ENCODE measurements at places on chromosomes 12 and 14.

DNA sequence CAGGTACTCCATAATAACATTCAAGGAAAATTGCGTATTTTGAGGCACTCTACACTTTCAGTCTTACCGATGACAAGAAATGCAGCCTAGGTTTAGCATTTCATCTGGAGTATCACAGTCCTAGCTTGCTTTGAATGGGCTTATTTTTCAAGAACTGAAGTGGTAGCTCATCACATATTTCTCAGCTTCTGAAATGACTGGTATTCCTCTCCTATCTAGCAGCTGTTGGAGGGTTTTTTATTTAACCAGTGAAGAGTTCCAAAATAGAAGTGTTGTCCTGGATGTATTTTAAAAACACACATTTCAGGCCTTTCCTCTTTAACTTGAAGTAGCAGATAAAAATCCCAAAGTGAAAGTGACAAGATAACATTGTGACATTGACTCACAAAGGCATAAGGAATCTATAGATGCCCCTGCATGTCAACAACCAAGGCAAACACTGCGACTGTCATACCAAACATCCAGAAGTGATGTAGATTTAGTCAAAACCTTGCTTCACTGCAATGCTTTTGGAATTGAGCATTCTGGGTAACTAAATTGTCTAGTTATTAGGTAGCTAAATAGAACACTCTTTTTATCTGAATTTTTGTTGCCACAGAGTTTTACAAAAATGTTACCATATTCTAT, 182.2 kb upstream of the FBXO33 start:
- no peak for DNase-seq

GRCh38 chr12:47774663-47775062, 1.6 kb downstream of the SLC48A1 start:
- no peak for DNase-seq

GRCh38 chr14:69540654-69541335, 33.9 kb downstream of the CCDC177 start:
- no peak for DNase-seq

GRCh38 chr12:62632411-62632918, 165.8 kb downstream of the MON2 start:
- DNase-seq = peak; percentile 5

GRCh38 chr12:112285600-112286401, 96.4 kb downstream of the HECTD4 start:
- no peak for DNase-seq

- no peak for DNase-seq
These were observed 332.6 kb upstream of the TMEM132C start for GRCh38 chr12:127934409-127934808.

Data from activated naive CD8-positive, alpha-beta T cell treated with anti-CD3 and anti-CD28 coated beads for 36 hours (primary cell).